ENCODE measurements at places on chromosomes 2 and 18. TPM values are rescaled to one million over a fixed set of nuclear protein-coding genes. Genes with fewer than 3 reads are reported as not detected.

The CNGA3 gene
- 0.06 TPM for total RNA-seq

The B3GNT7 gene
- 3.0 TPM for total RNA-seq

The CLEC4F gene
- total RNA-seq, result not detected

The TNS1 gene
- total RNA-seq, result 18.5 TPM

The STAT4 gene
- total RNA-seq, result 3.9 TPM

The CD226 gene
- 0.08 TPM for total RNA-seq

The CFAP53 gene
- 0.30 TPM for total RNA-seq

The SLC9A4 gene
- total RNA-seq, result not detected

The SERPINB4 gene
- 0.07 TPM for total RNA-seq

Data from A549 treated with GW870086 at 1 μM for 4 hours (cell line).